Body of pancreas (tissue), 4 donors: ENCODE measurements at places on chromosomes 5 and 9.

DNA sequence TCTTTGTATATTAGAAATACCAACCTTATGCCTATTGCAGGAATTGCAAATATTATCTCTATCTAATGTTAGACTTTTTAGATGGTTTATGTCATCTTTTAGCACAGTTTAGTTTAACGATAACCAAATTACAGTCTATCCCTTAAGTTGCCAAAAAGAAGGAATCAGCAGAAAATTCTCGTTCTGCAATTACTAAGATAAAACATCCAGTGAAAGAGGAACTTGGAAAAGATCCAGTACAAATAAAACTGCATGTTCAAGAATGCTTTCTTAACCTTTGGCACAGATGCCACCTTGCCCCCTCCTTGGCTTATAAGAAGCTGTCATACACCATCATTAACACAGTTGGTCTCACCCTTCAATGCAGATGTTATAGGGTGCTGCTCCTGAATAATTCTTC is 124.0 kb downstream of the SEMA5A start:
- DNase-seq, result no peak

GRCh38 chr9:81596679-81597418 is 92.5 kb downstream of the TLE1 start:
- DNase-seq, result no peak

GRCh38 chr5:61817472-61818326 is 485.6 kb downstream of the ZSWIM6 start:
- peak; percentile 56 for DNase-seq

DNA sequence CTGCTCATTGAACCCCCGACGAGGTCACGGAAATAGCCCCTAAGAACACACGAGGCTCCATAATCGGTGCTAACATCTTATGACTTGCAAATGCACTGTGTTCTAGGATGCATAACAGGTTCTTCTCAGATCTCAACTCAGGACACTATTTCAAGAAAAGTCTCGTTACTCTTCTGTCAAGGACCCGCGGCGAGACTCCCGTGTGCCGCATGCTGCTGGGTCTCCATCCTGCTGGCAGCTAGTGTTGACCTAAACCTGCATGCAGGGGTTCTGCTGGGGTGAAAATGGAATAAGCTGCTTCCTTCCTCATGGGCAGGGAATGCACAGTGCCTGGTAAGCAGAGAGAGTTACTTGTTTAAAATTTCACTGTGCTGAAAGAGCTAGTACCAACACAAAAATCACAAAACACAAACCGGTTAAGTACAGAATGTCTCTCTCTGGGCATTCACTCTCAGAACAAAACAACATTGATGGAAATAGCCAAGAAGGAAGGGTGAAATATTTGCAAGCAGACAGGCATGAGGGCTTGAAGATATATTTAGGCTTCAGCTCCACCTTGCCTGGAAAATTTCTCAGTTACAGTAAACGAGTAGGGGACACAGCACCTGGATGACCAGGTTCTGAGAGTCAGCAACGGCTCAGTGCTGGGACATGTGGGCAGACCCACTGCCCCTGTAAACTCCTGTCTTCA is 416.5 kb downstream of the GADD45G start:
- no peak for DNase-seq

GRCh38 chr5:33338336-33339110 is 102.2 kb upstream of the TARS1 start:
- no peak for DNase-seq

DNA sequence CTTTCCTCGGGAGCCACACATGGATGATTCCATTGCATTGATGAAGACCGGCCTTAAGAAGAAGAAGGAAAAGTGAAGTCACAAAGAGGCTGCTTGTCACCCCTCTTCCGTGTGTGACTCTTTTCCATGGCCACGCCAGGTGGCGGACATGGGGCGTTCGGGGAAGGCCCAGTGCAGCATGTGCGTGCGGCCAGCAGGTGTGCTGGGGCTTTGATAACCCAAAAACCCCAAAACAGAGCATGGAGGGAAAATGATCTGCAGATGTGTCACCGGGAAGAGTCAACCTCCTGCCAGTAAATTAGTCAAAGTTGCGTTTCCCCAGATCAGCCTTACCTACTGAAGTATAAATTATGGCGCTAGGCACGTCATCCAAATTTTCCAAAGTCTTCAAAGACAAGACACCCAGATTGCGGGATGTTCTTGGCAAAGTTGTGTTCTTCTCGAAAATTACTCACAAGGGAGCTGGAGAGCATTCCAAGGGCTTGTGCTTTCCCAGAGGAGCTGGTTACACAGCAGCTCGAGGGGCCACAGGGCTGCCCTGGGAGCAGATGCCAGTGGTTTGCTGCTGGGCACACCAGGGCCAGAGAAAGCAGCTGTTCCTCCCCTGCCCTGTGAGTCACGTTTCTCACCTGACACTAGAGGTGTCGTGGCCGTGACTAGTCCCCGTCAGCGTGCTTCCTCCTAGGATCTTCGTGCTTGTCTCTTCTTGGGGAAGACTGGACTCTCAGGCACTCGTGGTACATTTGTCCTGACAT is 53.9 kb downstream of the IRX2 start:
- DNase-seq, result no peak

DNA sequence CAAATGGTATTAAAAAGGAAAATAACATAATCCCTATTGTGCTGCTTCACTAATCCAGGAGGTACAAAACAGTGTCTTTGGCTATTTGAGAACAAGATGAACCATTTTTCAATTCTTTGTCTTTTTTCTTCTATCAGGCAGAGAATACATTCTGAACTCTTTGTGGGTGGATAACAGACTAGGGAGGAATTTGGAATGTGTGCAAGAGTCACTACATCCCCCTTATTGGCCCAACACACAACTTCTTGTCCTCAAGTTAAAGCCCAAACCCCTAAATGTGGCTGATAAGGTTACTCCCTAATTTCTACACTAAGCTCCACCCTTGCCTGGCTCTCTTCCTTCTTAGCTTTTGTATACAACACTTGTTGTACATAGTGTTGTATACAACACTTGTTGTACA is 342.7 kb upstream of the RFX3 start:
- no peak for DNase-seq

GRCh38 chr9:104142799-104143549 is 48.9 kb downstream of the SMC2 start:
- no peak for DNase-seq

- no peak for DNase-seq
Measured at GRCh38 chr5:72497823-72498222, 9.4 kb downstream of the ZNF366 start.

DNA sequence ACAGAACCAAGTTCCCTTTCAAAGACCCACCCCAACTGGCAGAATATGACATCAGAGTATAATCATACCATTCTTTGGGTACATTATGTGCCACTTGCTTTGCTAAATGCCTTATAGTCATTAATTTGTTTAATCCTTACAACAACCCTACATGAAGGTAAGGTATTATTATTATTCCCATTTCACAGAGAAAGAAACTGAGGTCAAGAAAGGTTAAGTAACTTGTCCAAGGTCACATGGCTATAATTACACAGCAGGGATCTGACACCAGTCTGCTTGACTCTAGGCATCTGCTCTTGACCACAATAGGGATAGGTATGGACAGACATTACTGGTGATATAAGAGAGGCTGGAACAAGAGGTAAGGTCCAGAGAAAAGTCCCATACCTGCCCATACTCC is 1.2 kb downstream of the FCHSD1 start:
- DNase-seq, result no peak

DNA sequence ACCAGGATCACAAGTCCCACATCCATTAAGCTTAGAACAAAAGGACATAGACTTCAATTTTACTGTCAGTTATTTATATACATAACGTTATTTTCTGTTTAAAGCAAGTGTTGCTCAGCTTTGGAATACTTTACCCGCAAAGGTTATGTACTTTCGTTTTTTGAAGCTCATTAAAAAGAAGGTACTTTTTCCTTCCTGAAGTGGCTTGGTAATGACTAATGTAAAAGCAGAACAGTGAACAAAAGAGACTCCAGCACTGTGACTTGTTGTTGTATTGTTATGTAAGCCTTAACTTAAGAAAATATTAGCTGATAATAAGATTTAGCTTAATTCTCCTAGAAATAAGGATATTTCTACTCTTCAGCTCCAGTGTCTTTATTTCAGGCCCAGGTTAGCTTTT is 97.3 kb upstream of the SLCO6A1 start:
- no peak for DNase-seq

GRCh38 chr5:116359592-116359991 is 215.0 kb downstream of the SEMA6A start:
- DNase-seq, result no peak

DNA sequence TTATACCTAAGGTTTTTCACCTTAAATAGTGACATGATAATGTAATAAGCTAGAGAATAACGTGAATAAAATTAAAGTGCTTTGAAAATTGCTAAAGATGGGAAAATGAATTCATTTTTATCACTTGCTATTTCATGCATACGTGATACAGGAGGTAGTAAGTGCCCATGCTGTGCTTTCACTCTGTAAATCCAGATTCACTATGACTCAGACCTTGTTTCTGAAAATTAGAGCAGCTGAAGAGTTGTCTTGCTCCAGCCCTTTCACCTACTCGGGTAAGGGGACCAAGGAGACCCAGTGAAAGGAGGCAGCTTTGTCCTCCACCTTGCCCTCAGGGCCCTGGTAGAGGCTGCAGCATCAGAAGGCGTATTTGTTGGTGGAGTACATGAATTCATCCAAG is 87.9 kb downstream of the ANKH start:
- no peak for DNase-seq

DNA sequence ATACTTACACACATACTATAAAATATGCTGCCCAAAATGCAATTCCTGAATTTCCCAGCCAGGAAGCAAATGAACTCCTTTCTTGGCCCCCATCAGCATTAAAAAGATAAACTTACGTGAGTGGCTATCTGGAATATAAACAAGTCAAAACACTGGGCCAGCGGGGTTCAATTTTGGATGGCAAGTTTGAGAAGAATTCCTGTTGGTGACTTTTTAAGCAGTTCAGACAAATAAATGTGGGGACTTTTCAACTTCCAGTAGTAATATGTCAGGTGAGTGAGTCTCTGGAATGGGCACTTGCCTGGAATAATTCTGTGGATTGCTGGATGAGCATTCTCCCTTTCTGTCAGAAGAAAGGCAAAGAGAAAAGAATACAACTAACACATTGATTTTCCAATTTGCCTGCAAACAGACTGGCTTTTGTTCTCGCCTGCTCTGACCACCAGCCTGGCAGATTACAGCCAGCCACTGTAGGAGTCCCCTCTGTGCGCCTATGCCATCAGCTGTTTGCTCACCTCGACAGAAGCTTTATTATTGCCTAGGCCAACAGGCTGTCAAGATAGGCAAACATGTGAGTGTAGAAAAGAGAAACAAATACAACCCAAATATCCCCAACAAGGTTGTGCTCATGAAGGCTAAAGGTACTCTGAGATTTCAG is 78.6 kb downstream of the MRPS27 start:
- DNase-seq, result peak; percentile 55

GRCh38 chr5:3845230-3845629 is 249.6 kb downstream of the IRX1 start:
- DNase-seq, result no peak

DNA sequence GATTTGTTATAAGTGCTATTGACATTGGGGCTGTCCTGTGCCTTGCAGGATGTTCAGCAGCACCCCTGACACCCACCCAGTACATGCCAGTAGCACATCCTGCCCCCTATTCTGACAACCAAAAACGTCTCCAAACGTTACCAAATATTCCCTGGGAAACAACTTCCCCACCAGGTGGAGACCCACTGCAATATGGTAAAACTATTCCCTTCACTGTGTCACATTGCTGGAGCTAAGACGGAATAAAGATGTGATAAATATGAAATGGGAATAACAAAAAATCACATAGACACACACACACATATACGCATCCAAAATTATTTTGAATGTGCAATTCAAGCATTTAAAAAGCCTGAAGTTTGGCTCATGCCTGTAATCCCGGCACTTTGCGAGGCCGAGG is 874.3 kb upstream of the DMAC1 start:
- no peak for DNase-seq

- no peak for DNase-seq
Measured at GRCh38 chr9:106981396-106982287, 118.7 kb downstream of the ZNF462 start.

GRCh38 chr5:75890546-75890945 is 173.3 kb upstream of the POC5 start:
- DNase-seq, result no peak

- DNase-seq, result no peak
Measured at GRCh38 chr5:99945478-99946442, 589.4 kb upstream of the FAM174A start.

DNA sequence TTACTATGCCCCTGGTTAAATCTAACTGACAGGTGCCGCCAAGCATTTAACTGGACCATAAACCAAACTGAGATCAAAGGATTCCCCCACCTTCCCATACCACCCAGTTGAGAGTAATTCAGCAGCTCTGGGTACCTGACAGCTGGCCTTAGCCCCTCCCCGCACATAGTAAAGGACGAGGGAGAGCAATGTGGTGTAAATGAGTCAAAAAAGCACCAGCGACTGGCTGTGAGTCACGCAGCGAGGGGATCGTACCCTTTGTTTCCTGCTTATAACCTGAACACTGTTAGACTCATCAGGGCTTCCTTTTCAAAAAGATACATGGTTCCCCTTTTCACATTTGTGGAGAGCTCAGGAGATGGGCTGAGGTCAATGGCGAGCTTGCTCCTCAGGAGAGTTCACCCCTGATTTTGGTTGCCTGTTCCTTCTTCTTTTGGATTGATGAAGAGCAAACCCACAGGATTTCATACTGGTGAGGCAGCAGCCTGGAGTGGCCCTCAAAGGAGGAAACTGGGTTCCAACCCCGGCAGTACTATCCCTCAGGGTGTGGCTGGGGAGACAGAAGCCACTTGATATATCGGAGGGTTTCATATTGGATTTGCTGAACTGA is 71.5 kb downstream of the ANKRD33B start:
- no peak for DNase-seq

GRCh38 chr5:142159354-142159753 is 50.8 kb downstream of the NDFIP1 start:
- no peak for DNase-seq

GRCh38 chr5:55062039-55062779 is 38.2 kb downstream of the GZMK start:
- DNase-seq, result no peak

DNA sequence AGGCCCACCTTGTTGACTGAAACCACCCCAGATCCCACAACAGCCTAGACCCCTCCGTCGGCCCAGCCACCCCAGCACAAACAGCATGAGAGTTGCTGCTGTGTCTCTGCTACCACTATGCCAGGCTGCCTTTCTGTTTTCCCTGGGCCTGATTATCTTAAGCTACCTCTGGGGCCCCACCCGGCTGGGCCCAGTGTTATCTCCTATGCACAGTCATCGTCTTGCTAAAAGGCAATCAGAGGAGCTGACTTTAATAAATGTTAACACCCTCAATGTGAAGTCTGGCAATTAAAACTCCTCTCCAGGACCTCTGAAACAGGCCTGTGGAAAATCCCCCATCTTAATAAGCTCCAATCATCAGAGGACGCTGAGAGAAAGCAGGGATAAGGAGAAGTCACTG is 144.9 kb downstream of the FAM114A2 start:
- no peak for DNase-seq

GRCh38 chr9:112112941-112113681 is 62.0 kb downstream of the SUSD1 start:
- DNase-seq, result peak; percentile 58
